Endothelial cell of umbilical vein (primary cell): ENCODE measurements at places on chromosomes 16 and 17. TPM values are rescaled to one million over a fixed set of nuclear protein-coding genes. Genes with fewer than 3 reads are reported as not detected.

DNA sequence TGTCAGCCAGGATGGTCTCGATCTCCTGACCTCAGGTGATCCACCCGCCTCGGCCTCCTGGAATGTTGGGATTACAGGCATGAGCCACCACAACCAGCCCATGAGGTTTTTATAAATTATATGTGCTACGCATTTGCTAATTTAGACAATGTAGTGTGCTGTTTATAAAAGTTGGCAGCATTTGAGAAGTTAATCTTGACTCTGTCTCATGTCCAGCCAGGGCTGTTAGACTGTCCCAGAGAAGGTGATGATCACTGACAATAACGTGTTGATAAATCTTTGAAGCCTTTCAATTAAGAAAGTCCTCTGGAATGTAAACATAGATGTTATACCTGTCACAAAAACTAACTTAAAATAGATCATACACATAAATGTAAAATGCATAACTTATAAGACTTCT lies 82.0 kb downstream of the PPM1E start:
- DNase-seq: no peak

DNA sequence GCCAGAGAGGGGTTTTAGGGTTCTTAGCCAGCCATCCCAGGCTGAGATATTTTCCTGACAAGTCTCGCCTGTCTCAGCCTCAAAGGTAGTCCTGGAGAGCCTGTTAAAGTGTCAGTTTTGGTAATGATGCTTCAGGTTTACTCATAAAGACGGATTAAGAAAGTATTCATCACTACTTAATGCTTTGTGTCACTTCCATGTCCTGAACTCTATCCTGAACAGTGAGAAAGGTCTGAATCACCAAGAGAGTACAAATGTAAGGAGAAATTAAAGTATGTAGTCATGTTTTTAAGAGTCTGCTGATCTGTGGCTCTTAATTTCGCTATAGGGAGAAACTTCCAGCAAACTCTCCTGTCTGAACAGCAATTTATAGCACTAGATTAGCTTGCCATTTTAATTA lies 14.0 kb downstream of the RPGRIP1L start:
- no peak for DNase-seq

DNA sequence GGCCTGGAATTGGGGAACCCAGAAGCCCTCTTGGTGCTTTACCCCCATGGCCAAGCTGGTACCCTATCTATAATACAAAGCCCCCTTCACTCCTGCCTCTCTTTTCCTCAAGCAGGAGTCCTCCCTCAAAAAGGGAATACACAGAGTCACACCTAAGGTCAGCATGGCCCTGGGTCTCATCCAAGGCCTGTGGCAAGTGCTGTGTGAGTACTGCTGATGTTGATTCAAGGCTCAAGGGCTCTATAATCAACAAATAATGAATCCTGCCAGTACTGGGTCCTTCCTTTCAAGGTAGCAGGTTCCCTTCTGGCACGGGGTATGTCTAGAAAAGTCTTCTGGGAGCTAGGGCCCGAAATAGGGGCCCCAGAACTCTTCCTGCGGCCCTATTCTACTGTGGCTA lies 187.3 kb downstream of the CYB561 start:
- DNase-seq: no peak

DNA sequence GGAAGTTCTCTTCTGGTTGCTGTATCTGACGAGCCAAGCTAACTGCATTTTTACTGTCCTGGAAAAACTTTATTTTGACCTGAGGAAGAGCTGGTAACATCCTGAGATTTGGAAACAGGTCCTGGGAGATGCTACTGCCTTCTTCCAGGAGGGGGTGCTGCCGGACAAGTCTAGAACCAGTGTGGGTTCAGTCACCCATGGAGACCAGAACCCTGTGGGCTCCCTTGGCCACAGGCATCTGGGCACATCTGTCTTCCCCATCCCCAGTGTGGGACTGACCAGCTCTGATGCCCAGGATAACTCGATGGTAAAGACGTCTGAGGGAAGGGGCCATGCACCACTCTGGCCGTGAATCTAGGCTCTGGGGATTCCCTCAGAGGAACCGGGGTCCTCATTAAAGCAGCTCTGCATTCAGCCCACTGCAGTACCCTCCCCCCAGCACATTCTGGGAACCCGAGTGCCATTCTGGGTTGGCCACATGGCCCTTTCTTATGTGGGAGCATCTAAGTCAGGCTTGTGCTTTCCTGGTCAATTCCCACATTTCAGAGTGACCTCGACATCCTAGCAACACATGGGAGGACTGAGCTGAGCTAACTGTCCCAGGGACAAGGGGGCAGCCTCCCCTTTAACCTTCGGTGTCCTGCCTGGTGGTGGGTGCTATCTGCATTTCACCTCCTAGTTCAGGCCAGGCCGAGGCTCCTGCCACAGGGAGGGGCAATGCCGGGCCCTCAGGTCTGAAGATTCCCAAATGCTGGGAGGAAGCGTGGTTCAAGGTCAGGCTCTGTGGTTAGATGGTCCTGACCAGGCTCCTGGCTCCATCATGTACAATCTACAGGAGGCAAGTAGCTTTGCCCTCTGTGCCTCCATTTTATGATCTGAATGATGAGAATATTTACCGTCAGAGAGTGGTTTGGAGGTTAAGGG lies 6.4 kb downstream of the C16orf86 start:
- peak; percentile 79 for DNase-seq

KRT33B gene
- total RNA-seq: not detected in 2 replicates

DNA sequence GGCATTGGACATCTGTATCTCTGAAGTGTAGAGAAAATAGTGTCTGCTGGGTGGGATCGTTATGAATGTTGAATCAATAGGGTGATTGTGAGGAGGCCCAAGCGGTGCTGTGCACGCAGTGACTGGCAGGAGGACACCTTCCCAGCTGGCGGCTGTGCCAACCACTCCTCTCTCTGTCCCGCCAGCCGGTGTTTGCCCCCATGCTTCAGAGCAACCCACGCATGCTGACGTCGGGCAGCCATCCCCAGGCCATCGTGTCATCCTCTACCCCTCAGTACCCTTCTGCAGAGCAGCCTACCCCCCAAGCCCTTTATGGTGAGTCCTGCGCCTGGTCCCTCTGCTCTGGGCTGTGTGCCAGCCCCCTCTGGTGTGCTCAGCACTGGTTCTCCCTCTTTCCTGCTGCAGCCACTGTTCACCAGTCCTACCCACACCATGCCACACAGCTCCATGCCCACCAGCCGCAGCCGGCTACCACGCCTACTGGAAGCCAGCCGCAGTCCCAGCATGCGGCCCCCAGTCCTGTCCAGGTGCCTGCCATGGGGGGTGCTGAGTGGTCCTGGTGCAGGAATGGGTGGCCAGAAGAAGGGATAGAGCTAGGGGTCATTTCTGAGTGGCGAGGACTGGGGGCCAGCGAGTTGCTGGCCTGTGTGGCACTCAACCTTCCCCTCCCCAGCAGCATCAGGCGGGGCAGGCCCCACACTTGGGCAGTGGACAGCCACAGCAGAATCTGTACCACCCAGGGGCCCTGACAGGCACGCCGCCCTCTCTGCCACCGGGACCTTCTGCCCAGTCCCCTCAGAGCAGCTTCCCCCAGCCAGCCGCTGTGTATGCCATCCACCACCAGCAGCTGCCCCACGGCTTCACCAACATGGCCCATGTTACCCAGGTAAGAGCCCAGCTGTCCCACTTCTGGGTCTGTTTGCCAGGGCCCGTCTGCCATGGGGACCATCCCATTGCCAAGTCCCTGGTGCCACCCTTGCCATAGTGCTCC lies 11.0 kb downstream of the TUFM start:
- DNase-seq: no peak

- DNase-seq: no peak
Observed at GRCh38 chr16:60755907-60756306, 1280.3 kb downstream of the CDH8 start.

DNA sequence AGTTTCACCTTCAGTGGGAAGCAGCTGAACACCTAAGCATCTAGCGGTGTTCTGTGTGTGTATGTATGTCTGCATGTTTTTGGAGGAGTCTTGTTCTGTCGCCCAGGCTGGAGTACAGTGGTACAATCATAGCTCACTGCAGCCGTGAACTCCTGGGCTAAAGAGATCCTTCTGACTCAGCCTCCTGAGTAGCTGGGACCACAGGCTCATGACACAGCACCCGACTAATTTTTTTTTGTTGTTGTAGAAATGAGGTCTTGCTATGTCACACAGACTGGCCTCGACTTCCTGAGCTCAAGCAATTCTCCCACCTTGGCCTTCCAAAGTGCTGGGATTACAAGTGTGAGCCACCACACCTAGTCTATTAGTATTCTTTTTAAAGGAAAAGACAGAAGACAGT lies 30.2 kb upstream of the FAAP100 start:
- DNase-seq: no peak

- DNase-seq: no peak
Observed at GRCh38 chr17:76432712-76433336, 20.1 kb downstream of the UBE2O start.

- no peak for DNase-seq
Observed at GRCh38 chr17:2057760-2058585, 3.1 kb downstream of the HIC1 start.

IL4R gene
- total RNA-seq: 139 and 150 TPM in 2 replicates

DNA sequence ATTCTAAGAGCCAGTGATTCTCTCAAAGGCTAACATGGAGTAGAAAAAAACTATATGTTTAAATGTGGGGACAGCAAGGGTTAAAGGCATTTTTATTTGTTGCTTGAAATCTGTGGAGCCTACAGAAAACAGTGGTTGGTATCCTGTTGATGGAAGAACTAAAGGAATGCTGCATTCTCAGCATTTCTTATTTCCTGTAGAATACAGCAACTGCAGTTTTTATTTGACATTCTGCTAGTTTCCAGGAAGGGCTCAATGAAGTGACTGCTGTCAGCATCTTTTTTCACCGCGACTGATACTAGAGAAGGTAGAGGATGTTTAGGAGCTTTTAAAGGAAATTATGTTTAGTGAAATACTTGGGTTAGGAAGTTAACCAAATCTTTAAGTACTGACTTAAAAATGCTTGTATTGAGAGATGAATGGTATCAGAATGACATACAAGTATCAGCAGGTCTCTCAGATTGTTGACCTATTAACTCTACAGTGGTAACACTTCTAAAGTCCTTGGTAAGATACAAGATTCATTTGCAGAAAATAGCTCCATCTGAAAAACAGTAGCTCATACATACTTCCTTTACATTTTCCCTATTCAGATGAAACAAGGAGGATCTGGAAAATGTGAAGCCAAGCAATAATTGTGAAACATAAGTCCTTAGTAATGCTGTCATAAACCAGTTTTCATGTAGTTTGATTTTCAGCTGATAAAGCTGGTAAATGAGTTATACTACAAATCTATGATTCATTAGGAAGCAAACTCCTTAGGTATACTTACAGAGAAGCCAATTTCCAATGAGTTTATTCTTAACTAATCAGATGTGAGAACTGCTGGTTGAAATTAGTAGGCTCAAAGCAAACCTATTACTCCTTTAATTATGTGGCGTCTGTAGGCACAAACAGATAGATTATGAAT lies 15.2 kb downstream of the CLTC start:
- DNase-seq: peak; percentile 53

DNA sequence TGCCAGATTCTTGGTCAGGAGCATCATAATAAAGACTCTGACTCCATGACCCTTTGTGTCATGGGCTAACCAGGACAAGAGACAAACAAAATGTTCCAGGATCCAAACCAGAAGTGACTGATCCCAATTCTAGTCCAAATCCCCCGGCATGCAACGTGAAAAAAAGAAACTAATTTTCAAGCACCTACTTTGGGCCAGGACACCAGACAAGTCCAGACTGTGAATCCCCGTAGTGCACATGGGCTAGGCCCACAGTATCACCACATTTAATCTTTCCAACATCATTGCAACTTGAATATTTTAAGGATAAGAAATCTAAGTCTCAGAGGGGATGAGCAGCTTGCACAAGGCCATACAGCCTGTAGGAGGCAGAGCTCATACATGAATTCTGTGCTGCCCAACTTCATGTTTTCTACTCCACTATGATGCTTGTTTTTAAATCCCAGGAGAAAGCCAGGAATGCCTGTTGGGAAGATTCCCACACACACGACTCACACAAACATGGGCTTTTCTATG lies 365.7 kb downstream of the NPIPA8 start:
- no peak for DNase-seq

GRCh38 chr17:64099543-64099942 lies 30.4 kb downstream of the ERN1 start:
- no peak for DNase-seq

DNA sequence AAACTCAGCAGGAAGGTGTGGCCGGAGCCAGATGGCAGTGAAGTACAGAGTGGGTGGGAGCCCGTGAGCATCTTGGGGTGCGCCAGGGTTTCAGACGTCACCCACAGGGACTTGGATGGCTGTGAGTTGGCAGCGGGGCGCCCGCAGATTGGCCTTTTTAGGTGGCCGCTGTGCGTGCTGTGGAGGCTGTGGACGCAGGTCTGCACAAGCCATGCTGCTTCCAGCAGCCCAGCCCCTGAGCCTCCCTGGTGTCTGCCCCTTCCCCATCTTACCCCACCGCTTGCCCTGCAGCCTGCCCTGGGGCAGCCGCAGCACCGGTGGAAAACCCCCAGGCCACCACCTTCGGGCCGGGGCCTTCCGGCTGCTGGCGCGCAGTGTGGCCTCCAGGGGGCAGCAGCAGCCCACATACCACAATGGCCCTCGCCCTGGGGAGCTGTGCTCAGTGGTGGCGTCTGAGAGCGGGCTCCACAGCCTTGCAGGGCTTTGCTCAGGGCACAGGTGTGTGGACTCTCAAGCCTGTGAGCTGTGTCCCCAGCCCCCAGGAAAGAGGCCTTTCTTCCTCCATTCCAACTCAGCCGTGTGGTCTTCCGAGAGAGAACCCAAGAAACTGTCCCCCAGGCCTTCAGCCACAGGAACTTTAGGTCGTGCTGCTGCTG lies 11.8 kb downstream of the ENDOV start:
- peak; percentile 54 for DNase-seq

DNA sequence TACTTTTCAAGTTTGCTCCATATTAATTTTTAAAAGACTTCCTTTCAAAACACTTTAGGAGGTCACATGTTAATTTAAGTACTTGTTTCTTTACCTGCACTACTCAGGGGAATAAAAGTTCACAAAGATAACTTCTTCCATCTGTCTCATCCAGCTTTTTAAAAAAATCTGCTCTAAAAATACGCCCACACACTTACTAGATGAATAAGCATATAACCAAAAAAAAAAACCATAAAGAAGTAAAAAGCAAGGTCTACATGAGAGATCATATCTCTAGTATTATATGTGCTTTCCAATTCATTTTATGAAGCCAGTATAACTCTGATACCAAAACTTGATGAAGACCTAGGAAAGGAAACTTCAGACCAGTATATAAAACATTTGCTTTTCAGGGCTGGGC lies 17.2 kb downstream of the SKAP1 start:
- DNase-seq: no peak

DNA sequence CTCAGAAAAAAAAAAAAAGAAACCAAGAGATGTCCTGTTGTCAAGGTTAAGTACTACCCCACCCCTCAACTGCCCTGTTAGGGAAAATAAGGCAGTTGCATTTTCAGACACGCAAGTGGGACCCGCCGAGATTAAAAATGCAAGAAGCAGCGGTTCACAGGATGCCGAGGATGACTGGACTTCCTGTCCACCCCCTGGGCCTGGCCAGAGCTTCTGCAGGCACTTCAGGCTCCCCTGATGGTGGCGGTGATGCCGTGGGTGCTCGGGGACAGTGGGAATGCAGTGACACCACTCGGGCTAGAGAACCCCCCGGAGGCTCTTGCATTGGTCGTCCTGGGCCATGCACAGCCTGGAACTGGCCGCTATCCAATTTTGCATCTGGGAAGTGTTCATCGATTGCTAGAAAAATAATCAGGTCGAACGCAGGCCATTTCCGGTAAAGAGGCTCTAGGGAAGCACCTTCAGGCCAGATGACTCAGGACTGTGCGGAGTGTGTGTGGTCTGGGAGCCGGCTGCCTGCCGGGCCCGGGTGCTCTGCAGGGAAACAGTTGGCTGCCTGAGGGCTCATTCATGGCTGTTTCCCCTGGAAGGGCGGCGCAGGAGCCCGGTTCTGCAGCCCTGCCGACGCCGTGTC lies 13.4 kb upstream of the CRISPLD2 start:
- DNase-seq: peak; percentile 80

GRCh38 chr17:75650874-75651273 lies 16.1 kb downstream of the RECQL5 start:
- DNase-seq: no peak

LLGL2 gene
- total RNA-seq: 5.4 and 5.8 TPM in 2 replicates
